ENCODE measurements at places on chromosomes 1 and 21.

DNA sequence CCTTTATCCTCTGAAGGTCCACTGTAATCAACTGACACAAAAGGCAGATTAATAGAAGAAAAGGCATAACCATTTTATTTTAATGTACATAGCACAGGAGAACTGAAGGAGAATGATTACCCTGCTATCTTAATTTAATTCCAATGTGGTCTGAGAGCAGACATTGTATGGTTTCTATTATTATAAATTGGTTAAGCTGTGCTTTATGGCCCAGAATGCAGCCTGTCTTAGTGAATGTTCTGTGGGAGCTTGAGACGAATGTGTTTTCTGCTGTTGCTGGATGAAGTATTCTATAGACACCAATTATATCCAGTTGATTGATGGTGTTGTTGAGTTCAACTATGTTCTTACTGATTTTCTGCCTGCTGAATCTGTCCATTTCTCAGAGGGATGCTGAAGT is 25.0 kb upstream of the SLC2A1 start:
- no peak for DNase-seq

DNA sequence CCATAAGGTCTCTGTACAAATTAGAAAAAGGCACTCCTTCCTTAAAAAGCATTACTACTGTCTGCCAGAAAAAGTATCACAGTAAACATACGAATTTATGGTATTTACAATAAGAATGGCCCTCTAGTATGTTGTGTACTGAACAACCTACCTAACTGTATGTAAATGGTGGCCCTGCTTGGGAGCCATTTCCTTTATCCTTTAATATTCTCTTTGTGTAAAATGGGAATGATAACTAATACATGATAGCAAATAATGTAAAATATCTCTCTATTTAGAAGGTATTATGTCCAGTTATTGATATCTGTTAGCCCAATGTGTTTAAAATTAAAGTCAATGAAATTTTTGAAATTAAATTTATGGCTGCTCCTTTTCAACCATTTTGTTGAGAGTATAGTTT is 5.2 kb downstream of the DR1 start:
- no peak for DNase-seq

GRCh38 chr21:36125512-36126207 is 9.2 kb upstream of the CBR3 start:
- DNase-seq = no peak

GRCh38 chr1:158147869-158148268 is 32.8 kb upstream of the CD1D start:
- DNase-seq = no peak

DNA sequence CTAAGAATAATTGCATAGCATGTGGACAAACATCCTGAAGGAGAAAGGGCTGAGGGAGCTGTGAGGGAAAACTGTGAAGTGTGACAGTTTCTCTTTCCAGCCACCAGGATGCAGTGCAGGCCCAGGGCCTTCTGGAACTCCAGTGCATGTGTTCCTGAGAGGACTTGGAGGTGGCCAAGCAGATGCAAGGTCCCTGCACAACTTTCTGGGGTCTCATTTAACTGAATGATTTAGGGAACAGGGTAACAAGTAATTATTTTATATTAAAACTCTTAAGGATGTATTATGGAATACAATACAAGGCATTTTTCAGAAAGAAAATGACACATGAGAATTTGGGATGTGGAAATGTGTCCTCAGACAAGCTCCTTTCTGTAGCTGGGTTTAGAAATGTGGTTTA is 61.2 kb upstream of the MCOLN3 start:
- DNase-seq = peak; percentile 2

GRCh38 chr1:76144247-76144646 is 69.7 kb downstream of the ST6GALNAC3 start:
- DNase-seq = no peak

- DNase-seq = no peak
Observed at GRCh38 chr1:44409757-44410156, 4.7 kb downstream of the RNF220 start.

- DNase-seq = no peak
Observed at GRCh38 chr1:95126366-95126765, 9.2 kb downstream of the TLCD4 start.

GRCh38 chr1:28156821-28157220 is 19.7 kb downstream of the PTAFR start:
- DNase-seq = no peak

GRCh38 chr1:225651872-225652728 is 823 bp downstream of the ENAH start:
- DNase-seq = no peak

- DNase-seq = no peak
Observed at GRCh38 chr1:8370046-8370881, 52.4 kb downstream of the SLC45A1 start.

GRCh38 chr1:6490181-6491080 is 1.0 kb downstream of the PLEKHG5 start:
- peak; percentile 22 for DNase-seq

All from activated T-helper 1 cell treated with anti-CD3 and anti-CD28 coated beads, Interleukin-2, amount 50 U/mL, for 16 hours (primary cell).